ENCODE measurements at places on chromosomes 6 and 20.
A peak's percentile ranks its signal among the peaks of the same experiment; 100 is the strongest.

DNA sequence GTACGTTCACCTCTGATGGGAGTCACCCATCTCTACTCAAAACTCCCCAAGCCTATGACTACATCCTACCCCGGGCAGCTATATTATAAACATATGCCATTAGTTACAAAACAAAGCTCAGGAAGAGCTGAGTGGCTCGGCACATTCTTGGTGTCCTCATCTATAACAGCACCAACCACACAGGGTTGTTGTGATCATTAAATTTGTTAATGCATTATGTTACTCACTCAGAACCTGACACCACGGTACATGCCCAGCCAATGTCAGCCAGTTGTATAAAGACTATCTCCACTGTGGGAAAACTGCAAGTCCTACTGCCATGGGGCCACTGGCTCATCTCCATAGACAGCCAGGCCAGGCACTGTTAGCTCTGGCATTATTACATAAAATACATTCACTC lies 7.7 kb downstream of the CDK5RAP1 start:
- no peak for DNase-seq

DNA sequence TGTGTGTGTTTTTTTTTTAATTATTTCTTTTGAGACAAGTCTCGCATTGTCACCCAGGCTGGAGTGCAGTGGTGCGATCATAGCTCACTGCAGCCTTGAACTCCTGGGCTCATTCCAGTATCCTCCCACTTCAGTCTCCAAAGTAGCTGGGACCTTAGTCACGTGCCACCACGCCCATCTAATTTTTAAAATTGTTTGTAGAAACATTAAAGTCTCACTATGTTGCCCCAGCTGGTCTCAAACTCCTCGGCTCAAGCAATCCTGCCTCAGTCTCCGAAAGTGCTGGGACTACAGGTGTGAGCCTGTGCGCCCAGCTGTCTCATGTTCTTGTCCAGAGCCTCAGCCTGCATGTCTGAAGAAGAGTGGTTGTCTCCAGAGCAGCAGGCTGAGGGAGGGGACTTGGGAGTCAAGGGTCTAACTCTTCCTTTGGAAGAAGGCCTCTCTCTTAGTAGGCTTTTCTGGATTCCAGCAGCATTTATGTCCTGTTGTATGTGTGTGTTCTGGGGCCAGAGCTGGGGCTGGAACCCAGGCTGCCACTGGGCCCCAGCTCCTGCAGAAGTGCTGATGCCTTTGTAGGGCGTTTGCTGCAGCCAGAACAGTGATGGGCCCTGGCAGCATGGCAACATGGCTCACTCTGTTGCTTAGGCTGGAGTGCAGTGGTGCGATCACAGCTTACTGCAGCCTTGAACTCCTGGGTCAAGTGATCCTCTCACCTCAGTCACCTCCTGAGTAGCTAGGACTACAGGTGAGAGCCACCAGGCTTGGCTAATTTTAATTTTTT lies 5.4 kb downstream of the DNMT3B start:
- no peak for DNase-seq

- peak; percentile 8 for DNase-seq
Measured at GRCh38 chr20:56257604-56258003, 9.1 kb downstream of the MC3R start.

DNA sequence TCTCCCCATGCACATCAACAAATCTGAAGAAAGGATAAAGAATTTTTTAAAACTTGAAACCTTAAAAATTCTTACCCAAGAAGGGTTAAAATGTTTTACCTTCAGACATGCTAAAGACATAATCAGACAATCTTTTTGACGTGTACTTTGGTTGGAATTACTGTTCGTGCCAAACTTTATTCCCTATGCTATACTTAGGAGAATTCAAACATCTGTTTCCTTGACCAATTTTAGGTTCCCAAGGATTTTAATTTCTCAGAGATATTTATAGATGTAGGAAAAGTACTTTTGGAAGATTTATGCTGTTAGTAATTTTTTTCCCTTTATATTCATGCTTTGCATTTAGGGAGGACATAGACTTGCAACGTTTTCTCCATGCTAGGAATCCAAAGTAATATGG lies 108.4 kb downstream of the AFG1L start:
- no peak for DNase-seq

- no peak for DNase-seq
Measured at GRCh38 chr20:56893226-56893917, 264.3 kb downstream of the TFAP2C start.

- DNase-seq: no peak
Measured at GRCh38 chr20:47865912-47866311, 80.6 kb upstream of the SULF2 start.

- peak; percentile 18 for DNase-seq
Measured at GRCh38 chr6:98581705-98582104, 252.7 kb upstream of the POU3F2 start.

DNA sequence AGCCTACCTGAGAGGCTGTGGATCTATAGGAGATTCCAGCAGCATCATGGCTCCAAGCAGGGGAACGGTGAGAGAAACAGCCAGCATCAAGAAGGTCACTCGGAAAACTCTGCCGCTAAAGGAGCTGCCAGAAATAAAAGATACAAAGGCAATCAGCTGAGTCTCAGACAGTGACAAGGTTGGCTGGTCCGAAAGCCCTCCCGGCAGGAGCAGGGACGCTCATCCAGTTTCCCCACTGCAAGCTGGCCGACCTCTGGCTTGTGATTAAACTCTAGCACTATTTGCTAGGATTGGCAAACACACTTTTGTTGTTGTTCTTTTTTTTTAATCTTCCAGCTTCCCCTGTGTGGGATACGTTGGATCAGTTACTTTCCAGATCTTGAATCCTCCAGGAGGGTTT lies 8.7 kb downstream of the APMAP start:
- DNase-seq: no peak

DNA sequence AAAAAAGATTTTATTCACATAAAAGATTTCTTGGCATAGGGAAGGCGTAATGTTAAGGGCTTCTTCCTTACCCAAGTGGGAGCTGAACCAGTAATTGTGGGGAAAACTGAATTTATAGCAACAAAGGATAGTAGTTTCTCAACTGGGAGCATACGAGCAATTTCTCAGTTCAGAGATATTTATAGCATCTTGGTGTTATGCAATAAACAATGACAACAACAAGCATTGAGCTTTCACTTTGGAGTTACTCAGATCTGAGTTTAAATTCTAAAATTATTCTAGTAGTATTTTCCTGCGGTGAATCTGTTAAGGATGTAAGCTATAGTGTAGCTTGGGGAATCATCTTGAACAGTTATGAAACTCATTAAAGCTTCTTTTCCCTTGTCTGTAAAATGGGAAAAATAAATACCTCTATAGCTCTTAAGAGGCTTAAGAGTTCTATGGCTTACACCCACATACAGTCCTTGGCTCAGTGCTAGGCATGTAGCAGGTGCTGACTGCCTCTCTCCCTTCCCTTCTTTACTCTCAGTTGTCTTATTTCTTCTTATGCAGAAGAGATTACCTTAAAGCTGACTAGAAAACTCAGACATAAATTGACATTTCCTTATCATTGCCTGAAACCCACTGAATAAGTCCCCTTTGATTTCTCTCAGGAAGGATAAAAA lies 58.8 kb downstream of the SAMD5 start:
- DNase-seq: peak; percentile 18

- no peak for DNase-seq
Measured at GRCh38 chr6:170505306-170505705, 47.8 kb downstream of the PSMB1 start.

DNA sequence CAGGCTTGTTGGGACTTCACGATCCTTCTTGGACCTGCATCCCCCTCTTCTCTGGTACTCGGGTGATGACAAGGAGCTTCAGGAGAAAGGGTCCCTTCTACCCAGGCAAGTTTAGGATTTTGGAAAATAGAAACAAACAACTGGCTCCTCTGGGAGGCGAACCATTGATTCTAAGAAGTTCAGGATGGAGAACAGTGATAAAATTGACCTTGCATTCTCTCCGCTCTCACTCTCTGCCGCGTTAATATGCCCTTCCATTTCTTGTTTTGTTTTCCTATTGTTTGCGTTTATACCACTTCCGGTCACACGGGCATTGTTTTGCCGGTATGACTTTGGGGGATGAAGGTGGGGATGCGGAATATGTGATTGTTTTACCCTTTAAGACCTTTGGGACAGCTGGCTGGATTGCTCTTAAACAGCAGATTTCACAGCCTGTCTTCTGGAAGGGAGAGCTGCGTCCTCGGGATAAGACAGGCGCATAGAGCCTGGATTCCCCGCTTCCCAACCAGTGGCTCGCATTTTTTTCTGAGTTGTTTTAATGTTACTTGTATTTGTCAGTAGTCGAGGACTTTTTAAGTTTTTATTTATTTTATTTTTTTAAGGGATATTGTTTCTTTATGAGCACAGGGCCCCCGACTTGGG lies 144.3 kb upstream of the ZNF184 start:
- DNase-seq: peak; percentile 23

DNA sequence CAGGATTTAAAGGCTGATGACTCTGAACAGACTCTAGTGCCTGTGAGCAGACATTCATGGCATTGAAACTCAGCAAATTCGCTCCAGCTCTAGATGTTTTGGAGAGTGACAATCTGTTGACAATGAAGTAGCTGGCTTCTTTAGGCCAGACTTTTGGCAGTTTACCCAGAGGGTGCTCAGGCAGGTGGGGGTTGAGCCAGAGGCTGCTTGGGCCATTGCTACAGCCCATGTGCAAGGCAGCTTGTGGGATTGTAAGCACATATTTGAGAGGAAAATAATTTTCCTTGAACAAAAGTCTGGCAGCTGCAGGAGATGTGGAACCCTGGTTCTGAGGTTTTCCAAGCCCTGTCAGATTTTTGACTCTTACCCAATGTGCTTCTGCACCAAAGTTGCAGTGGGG lies 311.6 kb downstream of the CDC5L start:
- no peak for DNase-seq

- no peak for DNase-seq
Measured at GRCh38 chr20:47606414-47606982, 104.8 kb downstream of the NCOA3 start.

GRCh38 chr6:170462366-170463020 lies 90.6 kb downstream of the PSMB1 start:
- no peak for DNase-seq

DNA sequence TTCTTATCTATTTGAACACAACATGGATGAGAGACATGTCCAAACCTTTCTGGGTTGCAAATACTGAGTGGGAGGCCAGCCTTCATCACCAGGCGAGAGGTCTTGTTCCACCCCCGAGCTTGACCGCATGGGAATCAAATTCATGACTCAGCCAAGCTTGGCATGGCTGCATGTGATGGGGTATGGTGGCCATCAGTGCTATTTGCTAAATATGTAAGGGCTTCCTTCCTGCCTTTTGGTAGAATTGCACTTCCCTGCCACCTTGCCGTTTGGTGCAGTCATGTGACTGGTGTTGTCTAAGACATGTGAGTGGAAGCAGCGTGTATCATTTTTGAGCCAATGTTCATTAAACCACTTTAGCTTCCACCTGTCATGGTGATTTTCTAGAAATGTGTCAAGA lies 508.9 kb upstream of the SULF2 start:
- DNase-seq: peak; percentile 27

- peak; percentile 97 for DNase-seq
Measured at GRCh38 chr6:122399348-122400120, at the start of gene HSF2. Gene HSF2, plus strand, starts transcription at chr6:122399652. Its CDS starts 86 bp downstream, at chr6:122399738.

DNA sequence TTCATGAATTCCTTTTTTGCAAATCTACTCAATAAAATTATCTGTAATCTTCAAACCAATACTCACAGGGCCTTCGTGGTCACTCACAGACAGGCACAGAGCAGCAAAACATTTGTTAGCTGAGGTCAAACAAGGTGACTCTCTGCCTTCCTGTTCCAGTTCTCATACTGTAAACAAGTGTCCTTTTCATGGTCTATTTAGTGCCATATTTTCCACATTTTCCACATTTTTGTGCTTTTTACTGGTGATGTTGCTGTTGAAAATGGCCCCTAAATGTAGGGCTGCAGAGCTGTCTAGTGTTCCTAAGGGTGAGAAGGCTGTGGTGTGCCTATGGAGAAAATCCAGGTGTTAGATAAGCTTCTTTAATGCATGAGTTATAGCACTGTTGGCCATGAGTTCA lies 133.1 kb upstream of the COL21A1 start:
- DNase-seq: no peak

GRCh38 chr20:51400051-51400926 lies 142.2 kb downstream of the NFATC2 start:
- DNase-seq: peak; percentile 44

DNA sequence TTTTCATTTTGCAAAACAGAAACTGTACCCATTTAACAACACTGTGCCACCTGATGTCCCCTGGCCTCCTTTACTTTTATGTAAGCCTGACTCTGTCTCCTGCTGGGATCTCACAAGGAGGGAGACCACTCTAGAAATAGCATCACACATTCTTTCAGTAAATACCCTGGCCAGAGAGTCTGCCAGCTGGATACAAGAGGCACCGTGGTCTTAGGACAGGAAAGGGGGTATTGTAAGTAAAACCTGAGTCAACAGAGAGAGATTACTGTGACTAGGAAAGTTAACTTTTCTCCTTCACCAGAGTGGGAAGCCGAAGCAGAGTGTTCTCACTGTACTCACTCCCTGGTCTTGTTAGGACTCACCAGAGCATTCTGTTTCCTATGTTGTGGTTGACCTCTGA lies 27.8 kb downstream of the CMTR1 start:
- DNase-seq: no peak

DNA sequence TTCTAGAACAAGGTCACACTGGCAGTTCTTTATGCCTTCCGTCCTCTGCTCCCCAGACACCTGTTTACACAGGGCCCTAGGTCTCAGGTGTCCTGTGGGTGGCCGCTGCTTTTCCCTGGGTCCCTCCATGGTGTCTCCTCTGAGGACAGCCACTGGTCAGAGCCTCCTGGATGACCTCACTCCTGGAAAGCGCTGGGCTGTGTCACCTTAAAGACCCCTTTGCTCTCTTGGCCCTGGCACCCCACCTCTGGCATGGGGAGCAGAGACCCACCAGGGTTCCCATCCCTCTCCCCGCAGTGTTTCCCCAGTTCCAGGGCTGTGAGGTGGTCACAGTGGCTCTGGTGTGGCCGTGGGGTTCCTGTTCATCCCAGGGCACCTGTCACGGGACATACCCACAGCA lies 33.9 kb downstream of the NTSR1 start:
- DNase-seq: no peak

GRCh38 chr6:5030596-5031136 lies 26.8 kb upstream of the RPP40 start:
- DNase-seq: peak; percentile 63

DNA sequence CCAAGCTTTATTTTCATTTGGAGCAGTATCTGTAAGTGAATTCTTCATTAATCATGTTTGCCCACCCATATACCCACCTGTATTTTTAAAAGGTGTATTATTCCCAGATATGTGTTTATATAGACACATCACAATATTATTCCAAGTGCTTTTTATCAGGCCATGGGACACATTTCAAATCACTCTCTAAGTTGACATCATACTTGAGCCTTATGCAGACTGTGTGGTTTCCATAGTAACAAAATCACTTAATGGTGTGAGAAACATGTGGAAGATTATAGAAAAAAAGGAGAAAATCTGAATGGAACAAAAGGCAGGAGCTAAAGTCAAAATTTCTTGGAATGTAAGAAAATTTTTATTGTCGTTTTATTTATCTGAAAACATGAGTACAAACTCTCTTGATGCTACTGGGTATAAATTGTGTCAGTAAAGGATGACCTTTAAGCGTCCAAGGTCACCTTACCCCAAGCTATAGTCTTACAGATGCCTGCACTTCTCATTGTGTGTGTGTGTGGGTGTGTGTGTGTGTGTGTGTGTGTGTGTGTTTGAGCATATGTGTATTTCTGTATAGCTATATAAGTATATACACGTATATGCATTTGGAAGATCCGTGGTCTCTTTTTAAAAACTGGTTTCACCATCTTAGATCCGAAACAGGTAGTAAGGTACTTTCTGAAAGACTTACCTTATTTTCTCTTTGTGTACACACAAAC lies 79.8 kb upstream of the CCN6 start:
- peak; percentile 38 for DNase-seq

Data from bronchial epithelial cell (primary cell).